ENCODE measurements at places on chromosomes 12 and 14. TPM values are rescaled to one million over a fixed set of nuclear protein-coding genes. Genes with fewer than 3 reads are reported as not detected.

DNA sequence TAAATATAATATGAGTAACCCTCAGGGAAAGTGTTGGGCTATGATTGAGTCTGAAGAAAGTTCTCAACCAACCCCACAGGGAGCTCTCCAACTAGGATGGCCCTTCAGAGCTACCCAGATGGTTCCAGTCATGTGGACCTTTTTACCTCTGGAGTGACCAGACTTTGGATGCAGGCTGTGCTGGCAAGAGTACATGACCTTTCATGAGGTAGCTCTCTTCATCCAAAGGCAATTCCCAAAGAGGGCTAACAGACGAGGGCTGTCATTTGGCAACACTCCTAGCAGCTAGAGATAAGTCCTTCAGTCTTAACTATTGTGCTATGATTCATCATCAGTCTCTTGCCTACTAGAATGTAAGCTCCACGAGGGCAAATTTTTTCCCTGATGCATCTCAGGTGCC, 75.4 kb downstream of the DUSP6 start:
- DNase-seq = no peak

PPM1H gene
- total RNA-seq = 3.1 TPM

LRFN5 gene
- 4.5 TPM for total RNA-seq

DNA sequence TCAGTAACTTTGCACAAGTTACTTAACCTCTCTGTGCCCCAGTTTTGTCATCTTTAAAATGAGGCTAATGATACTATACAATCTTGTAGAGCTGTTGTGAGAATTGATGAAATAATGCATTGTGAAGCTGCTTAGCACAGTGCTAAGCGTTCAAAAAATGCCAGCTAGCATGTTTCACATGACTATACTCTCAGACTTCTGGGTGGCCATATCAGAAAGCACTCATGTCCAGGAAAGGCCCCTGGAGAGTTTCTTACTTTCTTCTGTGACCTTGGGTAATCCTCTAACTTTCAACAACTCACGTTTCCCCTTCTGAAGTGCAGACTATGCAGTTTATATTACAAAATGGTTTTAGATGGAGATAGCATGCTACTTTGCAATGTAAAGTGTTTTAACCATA, 68.1 kb downstream of the TPH2 start:
- DNase-seq = no peak

DNA sequence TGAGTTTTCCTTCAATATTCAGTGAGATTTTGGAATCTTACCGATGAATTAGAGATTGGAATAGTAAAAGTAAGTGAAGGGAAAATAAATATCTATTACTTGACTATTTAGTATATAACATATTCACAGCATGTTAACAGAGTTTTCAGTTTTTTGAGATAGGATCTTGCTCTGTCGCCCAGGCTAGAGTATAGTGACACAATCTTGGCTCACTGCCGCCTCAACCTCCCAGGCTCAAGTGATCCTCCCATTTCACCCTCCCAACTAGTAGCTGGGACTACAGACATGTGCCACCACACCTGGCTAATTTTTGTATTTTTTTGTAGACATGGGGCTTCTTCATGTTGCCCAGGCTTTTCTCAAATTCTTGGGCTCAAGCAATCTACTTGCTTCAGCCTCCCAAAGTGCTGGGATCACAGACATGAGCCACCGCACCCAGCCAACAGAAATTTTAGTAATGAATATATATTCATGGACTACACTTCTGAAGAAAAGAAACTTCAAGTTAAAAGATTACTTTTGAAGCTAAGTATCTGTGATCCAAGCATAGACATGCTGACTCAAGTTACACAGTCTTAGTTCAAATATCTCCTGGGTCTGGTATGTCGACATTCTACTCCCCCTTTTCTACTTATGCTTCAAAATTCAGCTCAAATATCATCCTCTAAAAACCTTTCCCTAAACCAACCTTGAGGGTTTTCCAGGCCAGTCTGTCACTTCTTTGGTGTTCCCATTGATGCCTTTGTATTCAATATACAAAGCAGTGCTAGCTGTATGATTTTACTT, 13.8 kb downstream of the UBE2N start:
- no peak for DNase-seq
